Activated CD8-positive, alpha-beta T cell treated with anti-CD3 and anti-CD28 coated beads for 36 hours (primary cell): ENCODE measurements at places on chromosomes 11 and 22. TPM values are rescaled to one million over a fixed set of nuclear protein-coding genes. Genes with fewer than 3 reads are reported as not detected.

GRCh38 chr11:92264350-92264749 lies 39.7 kb downstream of the FAT3 start:
- no peaks in the 10 kb centered on the region for H3K36me3 ChIP-seq
- H3K4me1 ChIP-seq, result no peaks in the 10 kb centered on the region
- H3K27me3 ChIP-seq, result no peaks in the 10 kb centered on the region
- DNase-seq, result no peak

Gene GPHA2
- total RNA-seq, result not detected

Gene DRICH1
- 0.23 TPM for total RNA-seq

GRCh38 chr11:30586251-30587144 lies at the start of gene MPPED2:
MPPED2 (minus strand) TSS chr11:30586353; CDS start chr11:30580373, 5,980 bp downstream.
- peak; percentile 40 for DNase-seq
- H3K4me3 ChIP-seq, result peak within 1 kb of the TSS; percentile 55
- peaks cover 42% of the 10 kb centered on the region for H3K27me3 ChIP-seq
- no peak within 1 kb of the TSS for H3K27ac ChIP-seq
